Epithelial cell of esophagus (primary cell): ENCODE measurements at places on chromosomes 12 and 14.
A peak's percentile ranks its signal among the peaks of the same experiment; 100 is the strongest.

- DNase-seq, result peak; percentile 29
These were observed 8.4 kb upstream of the SIX1 start for GRCh38 chr14:60657456-60658210.

GRCh38 chr12:113058553-113058952, 2.0 kb downstream of the DTX1 start:
- DNase-seq, result no peak

DNA sequence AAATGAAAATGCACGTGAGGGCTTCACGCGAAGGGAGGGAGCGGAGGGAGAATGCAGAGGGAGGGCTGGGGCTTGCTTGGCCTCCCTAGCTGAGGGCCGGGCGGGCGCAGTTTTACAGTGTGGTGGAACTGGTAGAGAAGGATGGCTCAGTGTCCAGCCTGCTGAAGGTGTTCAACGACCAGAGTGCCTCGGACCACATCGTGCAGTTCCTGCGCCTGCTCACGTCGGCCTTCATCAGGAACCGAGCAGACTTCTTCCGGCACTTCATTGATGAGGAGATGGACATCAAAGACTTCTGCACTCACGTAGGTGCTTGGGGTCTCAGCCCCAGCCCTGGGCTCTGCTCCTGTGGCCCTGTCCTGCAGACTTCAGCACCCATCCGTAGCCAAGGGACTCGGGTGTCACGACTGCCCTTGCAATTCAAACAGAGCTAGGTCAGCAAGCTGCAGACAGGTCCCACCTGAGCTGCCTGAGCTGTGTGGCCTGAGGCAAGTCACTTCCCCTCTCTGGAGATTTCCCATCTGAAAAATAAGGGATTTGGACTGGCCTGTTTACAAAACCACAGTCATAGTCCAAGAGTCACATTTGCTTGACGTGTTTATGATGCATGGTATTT, 18.4 kb downstream of the OTUB2 start:
- no peak for DNase-seq

- DNase-seq, result no peak
These were observed 353.9 kb upstream of the TBX3 start for GRCh38 chr12:115037830-115038229.

DNA sequence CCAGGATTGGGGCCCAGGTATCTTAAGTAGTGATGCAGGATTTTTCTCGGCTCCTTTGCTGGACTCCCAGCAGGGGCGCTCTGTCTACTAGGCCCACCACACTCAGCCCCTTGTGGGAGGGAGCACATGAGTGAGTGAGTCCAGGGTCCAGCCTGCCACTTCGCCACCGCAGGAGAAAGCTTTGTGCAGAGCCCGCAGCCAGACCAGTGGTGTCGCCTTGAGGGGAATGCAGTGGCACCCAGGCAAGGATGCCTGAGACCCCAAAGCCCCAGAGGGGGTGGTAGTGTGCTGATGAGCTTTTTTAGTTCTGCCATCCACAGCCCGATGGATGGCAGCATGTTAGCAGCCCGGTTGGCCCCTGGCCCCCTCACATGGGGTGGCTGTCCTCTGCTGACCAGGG, 5.4 kb upstream of the MRPS35 start:
- no peak for DNase-seq

- DNase-seq, result no peak
These were observed 53.4 kb downstream of the SERPINA3 start for GRCh38 chr14:94665544-94665943.

- no peak for DNase-seq
These were observed 50.7 kb upstream of the DLK1 start for GRCh38 chr14:100675699-100676684.

DNA sequence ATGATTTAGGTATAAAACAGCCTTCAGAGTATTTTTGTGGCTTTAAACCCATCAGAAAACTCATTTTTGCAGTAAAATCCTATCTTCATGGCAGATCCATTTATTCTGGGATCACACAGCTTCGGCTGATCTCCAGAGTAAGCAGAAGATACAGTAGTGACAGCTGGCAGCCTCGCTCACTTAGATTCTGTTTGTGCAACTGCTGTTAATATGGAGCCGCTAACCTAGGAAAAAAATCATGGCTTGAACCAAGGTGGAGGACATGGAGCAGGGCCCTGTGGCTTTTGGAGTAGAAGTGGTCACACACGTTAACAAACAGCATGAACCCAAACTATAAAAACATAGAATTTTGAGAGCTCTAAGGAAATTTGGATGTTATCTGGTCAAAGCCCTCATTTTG, 137.2 kb upstream of the ARHGAP5 start:
- DNase-seq, result no peak

DNA sequence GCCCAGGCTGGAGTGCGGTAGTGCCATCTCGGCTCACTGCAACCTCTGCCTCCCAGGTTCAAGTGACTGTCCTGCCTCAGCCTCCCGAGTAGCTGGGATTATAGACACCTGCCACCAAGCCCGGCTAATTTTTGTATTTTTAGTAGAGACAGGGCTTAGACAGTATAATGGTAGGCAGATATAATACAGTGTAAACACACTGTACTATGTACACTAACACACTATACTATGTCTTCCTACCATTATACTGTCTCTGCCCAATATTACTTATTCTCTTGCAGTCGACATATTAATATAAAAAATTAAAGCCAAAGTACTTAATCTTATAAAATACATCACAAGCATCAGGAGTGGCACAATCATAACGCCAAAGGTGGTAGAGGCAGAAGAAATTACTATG, 15.0 kb downstream of the DTD2 start:
- DNase-seq, result no peak

DNA sequence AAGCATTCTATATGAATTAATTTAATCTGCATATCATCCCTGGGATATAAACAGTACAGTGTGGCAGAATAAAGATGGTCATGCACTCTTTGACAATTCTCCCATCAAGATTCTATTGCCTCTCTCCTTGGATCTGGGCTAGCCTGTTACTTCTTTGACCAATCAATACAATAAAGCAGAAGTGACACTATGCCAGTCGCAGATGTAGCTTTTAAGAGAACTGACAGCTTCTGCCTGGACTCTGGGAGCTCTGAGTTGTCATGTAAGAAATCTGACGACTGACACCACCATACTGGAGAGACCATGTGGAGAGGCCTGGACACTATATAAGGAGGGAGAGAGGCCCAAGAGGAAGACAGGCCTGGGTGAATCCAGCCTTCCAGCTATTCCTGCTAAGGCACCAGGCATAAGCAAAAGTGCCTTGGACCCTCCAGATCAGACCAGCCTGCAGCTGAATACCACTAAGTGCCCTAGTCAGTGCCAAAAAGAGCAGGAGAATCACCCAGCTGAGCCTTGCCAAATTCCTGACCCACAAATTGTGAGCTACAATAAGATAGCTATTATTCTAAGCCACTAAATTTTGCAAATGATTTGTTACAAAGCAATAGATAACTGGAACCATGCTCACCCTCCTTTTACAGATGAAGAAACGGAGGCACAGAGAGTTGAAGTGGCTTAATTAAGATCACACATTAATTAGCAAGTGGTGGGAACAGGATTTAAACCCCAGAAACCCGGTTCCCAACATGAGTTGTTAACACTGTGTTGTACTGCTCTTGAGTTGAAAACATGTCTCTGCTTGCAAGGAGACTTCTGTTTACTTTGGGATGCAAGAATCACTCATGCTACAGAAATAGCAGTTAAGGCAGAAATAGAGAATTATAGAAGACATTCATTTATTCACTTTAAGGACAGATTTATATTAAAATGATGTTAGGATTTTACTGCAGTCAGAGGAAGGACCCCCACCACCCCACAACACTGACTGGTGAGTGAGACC, 84.6 kb downstream of the RIN3 start:
- peak; percentile 75 for DNase-seq

GRCh38 chr14:75127903-75128595, 1.2 kb upstream of the NEK9 start:
- DNase-seq, result no peak

DNA sequence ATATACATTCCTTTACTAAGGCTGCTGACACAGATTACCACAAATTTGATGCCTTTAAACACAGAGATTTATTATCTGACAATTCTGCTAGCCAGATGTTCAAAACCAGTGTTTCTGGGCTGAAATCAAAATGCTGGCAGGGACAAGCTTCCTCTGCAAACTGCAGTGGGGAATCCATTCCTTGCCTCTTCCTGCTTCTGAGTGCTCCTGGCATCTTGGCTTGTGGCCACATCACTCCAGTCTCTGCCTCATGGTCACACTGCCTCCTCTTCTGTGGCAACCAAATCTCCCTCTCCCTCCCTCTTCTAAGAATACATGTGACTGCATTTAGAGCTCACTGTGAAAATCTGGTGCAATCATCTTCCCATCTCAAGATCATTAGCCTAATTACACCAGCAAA, 235.7 kb downstream of the TTC8 start:
- DNase-seq, result no peak
